Stimulated activated CD4-positive, alpha-beta T cell treated with anti-CD3 and anti-CD28 coated beads, Interleukin-2, amount 100 ng/mL, for 4 hours (primary cell): ENCODE measurements at places on chromosomes 16 and 17.

- DNase-seq = no peak
Measured at GRCh38 chr17:46857600-46857999, 6.2 kb downstream of the WNT9B start.

DNA sequence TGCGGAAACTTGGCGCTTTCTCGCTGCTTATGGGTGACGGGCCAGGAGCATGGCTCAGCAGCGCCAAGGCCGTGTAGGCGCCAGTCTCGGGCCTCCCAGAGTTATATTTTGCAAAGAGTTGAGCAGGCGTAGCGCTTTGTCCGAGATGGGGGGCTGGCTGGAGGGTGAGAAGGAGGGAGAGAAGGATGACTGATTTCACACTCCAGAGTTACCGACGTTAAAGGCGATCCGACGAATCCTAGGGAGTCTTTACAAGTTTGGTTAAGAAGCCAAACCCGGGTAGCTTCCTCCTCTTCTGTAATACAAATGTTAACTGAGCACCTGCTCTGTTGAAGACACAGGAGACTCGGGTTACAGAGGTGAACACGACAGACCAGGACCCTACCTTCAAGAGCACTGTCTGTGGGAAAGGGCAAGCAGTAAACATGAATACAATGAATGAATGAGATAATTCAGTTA lies 782 bp downstream of the POLR2A start:
- no peak for DNase-seq

DNA sequence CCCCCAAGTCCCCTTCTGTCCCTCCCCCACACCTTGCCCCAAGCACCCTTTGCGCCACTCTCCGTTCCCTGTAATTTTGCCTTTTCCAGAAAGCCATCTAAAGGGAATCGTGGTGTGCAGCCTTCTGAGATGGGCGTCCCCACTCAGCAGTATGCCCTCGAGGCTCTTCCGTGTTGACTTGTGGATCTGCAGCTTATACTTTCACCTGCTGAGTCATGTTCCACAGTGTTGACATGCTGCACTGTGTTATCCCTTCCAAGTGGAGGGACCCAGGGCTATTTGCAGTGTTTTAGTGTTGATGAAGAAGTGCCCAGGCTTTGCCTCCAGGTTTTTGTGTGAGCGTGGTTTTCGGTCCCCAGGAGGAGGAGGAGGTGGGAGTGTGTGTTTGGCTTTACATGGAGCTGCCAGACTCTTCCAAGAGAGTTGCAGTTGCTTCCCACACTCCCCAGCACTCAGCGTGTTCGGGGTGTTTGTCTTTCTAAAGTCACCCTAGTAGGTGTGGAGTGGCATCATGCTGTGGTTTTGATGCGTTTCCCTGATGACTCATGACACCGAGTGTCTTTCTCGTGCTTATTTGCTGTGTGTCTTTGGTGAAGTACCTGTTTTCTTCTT lies 32.1 kb upstream of the JPT2 start:
- DNase-seq = peak; percentile 47

- DNase-seq = no peak
Measured at GRCh38 chr16:86076606-86077005, 177.6 kb downstream of the IRF8 start.

DNA sequence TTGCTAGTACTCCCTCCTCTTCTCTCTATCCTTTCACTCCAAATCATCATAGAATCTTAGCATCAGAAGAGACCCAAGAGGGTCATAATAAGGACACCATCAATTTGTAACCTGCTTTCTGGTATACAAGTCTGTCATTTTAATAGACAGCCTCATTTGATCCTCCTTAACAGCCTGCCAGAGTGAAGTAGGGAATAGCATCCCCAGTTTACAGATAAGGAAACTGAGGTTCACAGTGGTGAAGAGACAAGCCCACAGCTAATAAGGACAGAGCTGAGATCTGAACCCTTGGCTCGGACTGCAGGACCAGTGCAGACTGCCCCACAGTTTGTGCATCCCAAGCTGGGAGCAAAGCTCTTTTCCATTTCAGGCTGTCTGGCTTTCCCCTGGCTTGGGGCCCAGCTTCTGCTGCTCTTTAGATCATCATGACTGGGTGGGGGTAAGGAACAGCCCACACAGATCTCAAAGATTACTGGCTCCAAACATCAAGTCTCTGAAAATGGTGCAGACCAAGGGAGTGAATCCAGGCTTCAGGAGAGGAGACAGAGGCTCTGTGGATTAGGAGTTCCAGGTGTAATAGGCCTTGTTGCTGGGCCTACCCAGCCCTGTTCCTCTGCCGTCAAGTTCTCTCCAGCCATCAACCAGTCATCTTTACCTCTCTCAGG lies 10.3 kb upstream of the IGFBP4 start:
- DNase-seq = no peak

GRCh38 chr17:40564883-40565768 lies at the start of gene CCR7:
Gene CCR7 (minus strand): TSS chr17:40565472. CDS start chr17:40565409, 63 bp downstream.
- DNase-seq = peak; percentile 64

DNA sequence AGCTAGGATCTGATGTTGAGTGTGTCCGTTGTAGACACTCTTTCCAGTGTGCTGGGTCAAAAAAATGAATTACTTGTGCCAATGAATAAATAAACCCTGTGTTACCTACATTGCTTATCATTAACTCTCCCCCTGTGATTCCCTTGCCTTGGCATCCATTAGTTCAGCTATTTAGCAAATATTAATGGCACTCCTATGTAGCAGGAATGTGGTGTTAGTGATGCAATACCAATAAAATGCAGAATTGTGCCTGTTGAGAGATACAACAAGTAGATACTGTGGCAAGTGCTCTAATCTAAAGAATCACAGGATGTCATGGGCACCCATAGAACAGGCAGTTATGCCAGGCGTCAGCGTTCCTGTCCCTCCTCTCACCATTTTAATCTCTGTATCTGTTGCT lies 343.2 kb downstream of the PMP22 start:
- no peak for DNase-seq

GRCh38 chr16:2250652-2251295 lies 613 bp downstream of the ECI1 start:
- no peak for DNase-seq

DNA sequence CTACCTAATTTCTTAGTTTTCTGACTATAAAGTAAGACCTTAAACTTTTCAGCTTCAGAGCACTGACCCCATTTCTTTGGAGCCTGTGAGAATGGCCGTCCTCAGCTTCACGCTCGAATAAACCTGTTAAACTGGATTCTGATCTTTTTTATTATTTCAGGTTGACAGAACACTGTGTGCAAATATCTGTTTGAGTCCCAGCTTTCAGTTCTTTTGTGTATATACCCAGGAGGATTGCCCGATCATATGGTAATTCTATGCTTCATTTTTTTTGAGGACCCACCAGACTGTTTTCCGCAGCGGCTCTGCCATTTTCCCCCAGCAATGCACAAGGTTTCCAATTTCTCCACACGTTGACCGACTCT lies 19.8 kb upstream of the KCNH6 start:
- no peak for DNase-seq

DNA sequence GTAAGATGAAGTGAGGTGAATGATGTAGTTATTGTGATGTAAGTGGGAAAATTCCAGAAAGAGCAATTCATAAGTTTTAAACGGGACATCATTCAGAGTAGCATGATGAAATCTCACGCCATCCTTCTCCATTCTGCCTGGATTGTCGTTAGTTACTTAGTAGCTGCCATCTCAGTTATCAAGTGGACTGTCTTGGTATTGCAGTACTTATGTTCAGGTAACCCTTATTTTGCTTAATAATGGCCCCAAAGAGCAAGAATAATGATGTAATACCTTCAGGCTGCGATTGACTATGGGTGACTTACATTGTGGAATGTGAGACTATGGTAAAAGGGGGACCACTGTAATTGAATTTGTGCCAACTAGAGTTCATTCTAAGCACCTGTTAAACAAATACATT lies 234.1 kb upstream of the TOM1L1 start:
- DNase-seq = no peak

DNA sequence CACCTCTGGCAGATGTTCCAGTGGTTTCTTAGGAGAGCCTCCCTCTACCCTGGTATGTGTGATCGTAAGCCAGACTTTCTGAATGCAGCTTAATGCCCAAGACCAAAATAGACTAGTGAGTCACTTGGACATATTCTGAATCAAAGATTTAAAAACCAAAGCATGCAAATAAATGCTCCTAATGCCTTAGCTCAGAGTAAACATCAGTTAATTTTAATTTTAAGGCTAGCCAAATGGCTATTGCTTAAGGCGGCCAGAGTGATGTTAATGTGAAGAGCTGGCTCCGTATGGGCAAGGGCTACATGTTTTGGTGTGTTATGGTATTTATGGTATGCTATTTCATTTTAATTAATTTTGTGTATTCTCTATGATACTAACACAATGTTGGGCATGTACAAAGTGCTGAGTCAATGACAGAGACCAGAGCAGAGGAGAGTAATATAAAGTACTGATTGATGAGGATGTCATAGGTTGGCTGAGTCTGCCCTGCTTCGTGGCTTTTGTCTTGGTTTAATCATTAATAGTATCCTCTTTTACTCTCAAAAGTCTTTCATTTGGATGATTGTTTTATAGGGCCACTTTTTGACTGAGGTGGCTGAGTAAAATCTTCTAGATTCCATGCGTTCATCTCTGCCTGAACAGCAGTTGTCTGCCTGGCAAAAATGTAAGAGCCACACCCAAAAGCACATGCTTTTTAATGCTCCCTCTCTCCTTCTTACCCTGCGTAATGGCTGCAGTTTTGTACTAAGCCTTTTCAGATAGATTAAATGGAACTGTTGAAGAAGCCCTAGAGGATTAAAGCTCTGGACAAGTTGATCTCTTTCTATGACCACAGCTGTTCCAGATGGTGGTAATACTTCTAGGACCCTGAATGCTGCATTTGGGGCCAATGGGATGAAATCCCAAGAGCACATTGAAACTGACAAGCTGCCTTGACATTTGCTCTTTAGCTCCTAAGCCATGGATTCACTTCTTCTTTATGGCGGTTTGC lies 59.6 kb downstream of the MAP2K6 start:
- no peak for DNase-seq

DNA sequence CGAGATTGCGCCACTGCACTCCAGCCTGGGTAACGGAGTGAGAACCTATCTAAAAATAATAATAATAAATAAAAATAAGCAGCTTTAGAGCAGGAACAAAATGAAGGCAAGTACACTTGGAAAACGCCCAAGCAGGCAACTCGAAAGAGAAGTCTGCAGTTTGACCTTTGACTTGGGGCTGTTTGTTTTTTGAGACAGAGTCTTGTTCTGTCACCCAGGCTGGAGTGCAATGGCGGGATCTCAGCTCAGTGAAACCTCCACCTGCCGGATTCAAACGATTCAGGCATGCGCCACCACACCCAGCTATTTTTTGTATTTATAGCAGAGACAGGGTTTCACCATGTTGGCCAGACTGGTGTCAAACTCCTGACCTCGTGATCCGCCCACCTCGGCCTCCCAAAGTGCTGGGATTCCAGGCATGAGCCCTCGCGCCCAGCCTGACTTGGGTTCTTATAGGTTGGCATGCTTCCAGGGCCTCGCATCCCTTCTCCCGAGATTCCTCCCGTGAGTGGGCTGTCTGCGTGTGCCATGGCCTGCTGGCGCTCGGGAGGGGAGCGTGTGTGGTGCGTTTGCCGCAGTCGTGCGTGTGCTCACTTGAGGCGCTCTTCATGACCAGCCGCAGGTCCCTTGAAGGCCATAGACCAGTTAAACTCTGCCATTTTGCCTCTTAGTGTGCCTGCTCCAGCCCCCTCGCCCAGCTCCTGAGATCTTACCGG lies 18.4 kb upstream of the UBE2I start:
- no peak for DNase-seq

GRCh38 chr17:70238646-70239045 lies 69.3 kb downstream of the KCNJ2 start:
- DNase-seq = no peak

DNA sequence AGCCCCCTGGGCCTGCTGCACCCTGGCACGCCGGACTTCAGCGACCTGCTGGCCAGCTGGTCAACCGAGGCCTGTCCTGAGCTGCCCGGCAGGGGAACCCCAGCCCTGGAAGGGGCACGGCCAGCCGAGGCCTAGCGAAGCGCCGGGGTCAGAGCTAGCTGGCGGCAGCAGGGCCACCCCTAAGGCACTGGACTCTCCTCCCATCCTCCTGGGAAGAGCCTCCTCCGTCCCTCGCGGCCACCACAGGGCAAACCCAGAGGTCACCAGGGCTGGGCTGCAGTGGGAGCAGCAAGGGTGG lies 2.3 kb downstream of the PERCC1 start:
- DNase-seq = no peak

DNA sequence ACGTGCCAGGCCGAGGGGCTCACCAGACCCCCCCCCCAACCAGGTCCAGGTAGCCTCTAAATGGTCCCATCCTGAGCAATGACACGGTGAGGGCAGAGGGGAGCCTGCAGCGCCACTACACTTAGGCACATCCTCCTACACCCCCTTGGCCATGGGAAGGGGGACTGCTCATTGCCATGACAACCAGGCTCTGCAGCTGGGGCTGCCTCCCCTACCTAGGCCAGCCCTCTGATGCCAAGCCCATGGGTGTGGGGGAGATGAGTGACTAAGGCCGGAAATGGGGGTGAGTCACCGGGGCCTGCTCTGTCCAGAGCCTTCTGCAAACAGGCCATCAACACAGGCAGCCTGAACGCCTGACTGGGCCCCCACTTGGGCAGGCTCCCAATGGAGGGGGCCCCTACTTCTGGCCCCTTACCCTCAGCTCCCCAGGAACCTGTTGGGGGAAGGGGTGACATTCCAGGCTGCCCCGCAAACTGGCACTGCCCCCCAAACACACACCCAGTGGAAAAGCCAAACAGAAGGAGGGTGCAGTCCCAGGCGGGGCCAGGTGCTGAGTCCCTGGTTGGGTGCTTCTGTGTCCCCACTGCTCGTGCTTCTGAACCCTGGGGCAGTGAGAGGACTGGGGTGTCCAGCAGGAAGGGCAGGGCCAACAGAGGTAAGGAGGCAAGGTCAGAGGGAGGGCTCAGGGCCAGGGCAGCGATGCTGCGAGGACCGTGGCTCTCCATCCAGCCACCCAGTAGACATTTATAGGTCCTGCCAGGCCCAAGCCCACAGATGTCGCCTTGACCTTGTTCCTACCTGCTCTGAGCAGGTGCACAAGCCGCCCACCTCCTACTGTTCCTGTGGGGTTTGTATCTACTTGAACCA lies 8.2 kb downstream of the PLCD3 start:
- no peak for DNase-seq

GRCh38 chr17:57499648-57500049 lies 243.3 kb downstream of the MSI2 start:
- DNase-seq = no peak
